ENCODE measurements at places on chromosomes 5 and 9.

- DNase-seq = no peak
Measured at GRCh38 chr5:79456890-79457583, 56.9 kb downstream of the HOMER1 start.

DNA sequence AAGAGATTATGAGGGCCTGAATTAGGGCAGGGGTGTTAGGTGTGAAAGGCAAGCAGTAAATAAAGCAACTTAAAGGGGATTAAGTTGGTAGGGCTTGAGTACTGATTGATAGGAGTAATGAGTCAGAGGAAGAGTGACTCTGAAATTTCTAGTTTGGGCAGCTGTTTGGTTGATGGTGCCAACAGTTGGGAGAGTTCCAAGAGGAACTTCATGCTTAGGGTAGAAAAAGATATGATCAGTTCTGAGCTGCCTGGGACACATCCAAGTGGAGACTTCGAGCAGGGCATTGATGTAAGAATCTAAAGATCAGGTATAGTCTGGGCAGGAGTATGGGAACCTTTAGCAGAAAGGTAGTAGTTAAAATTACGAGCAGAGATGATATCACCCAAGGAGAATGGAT lies 10.2 kb downstream of the MAMDC2 start:
- DNase-seq = no peak

DNA sequence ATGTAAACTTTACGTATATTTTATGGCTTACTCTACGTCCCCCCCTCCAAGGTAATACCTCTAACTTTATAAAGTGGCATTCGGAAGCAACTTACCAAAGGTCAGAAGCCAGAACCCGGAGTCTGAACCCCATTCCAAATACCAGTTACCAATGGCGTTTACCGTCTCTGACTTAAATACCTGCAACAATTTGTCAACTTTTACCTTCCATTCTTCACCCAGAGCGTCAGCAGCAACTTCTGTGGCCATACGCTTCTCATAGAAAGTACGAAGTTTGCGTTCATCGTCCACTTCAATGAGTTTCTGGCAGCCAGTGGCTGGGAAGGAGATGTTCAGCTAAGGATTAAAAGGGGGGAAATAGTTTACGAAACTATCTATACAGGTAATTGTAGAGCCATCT lies 753 bp downstream of the RPS6 start:
- DNase-seq = no peak

- no peak for DNase-seq
Measured at GRCh38 chr5:126984632-126985031, 45.7 kb downstream of the MARCHF3 start.
